CD4-positive, alpha-beta T cell treated with Interferon alpha-2 for 1 hour (primary cell): ENCODE measurements at places on chromosomes 6 and 20.

DNA sequence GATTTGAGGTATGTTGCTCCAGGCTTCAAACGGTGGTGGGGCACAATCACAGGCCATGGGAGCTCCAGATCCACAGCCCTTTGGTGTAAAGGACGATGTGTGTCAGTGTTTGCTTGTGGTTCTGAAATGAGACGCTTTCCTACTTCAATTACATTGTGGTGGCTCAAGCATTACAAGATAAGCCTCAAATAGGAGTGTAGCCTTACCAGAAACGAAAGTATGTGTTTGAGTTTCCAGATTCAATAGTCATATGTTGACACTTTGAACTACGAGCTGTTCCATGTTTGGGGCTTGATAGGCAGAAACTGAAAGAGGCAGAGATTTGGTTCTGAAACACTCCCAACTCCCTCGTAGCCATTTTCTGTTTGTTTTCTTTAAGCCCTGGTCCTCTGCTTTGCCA is 187.1 kb downstream of the MYLK4 start:
- no peak for DNase-seq

- no peak for DNase-seq
These were observed 370.2 kb upstream of the SASH1 start for GRCh38 chr6:147972448-147972847.

GRCh38 chr6:113363048-113363798 is 493.9 kb upstream of the MARCKS start:
- DNase-seq, result no peak

DNA sequence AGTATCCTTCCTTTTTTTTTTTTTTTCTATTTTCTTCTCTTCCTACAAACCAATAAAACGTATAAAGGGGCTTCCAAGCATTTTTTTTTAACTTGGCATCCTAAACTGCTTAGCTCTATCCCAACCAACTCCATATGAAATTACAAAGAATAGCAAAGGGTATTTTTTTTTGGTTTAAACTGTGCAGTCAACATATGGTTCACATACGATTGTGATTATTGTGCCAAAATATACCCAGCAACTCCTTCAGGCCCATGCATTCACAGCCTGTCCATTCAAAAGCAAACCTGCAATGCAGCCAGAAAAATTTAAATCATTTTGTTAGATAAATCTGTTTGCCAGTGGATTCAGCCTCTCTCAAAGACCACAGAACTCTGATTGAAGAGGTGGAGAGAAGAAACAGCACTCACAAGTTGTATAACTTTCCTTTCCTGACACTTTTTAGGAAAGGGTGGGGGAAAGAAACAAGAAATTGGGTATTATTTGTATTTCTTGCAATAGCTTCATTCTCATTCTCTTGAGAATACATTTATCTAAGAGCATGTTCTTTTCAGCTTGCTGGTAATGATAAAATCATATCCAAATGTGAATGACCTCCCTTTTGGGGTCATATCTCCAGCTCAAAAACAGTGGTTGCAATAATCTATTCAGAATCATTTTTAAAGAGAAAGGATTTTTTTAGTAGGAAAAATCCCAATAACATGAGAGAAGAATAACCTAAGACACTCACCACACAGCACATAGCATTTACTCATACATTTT is 701.3 kb upstream of the CHD6 start:
- no peak for DNase-seq

DNA sequence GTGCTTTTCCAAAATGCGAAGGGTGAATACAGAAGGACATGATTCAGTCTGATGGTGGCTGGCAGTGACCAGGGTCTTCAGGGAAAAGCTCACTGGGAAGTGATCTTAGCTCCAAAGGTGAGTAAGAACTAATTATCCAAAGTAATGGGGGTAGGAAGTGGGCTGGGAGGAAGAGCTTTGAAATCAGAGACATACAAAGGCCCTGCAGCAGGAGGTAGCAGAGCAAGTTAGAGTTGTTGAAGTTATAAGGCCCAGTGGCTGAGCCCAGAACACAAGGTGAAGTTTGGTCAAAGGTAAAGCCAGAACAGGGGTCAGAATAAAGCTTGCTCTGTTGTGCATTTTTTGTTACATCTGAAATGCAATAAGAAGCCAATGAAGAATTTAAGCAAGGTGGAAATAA is 81.2 kb downstream of the PLCB1 start:
- DNase-seq, result no peak

DNA sequence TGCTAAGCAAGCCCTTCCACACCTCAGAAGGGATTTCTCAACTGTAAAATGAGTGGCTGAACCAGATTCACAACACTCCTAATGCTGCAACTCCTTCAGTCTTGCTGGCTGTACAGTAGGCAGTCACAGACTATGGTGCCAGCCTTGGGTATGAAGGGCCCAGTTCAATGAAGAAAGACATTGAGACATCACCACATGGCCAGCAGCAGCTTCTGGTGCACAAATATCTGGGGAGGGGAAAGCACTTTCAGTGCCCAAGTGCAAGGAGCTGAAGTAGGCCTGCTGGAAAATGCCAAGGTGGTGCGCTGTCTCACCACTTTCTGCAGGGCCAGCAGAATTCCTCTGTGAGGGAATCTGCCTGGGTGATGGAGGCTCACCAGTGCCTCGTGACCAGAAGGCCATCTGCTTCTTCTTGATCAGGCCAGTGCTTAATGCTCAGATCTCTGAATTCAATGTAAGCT is 1.8 kb downstream of the PLA2G7 start:
- DNase-seq, result no peak

DNA sequence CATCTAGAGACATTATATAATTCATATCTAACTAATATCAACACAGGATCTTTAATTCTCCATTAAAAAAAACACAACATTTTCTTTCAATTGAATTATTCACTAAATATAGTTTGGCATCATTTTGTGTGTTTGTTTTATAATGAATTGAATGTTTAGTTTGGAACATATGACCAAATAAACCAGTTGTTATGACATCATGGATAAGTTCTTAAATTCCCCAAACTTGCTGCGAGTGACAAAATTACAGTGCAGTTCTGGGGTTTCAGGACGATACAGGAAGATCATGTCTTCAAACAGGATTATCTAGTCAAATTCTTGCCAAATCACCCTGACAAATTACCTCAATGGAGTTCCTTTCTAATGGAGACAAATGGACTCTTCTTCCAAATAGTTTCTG is 473.6 kb downstream of the EPM2A start:
- no peak for DNase-seq

- DNase-seq, result no peak
These were observed 74.7 kb downstream of the ZHX3 start for GRCh38 chr20:41242807-41243206.

- DNase-seq, result no peak
These were observed 20.1 kb downstream of the SEC23B start for GRCh38 chr20:18527836-18528235.

DNA sequence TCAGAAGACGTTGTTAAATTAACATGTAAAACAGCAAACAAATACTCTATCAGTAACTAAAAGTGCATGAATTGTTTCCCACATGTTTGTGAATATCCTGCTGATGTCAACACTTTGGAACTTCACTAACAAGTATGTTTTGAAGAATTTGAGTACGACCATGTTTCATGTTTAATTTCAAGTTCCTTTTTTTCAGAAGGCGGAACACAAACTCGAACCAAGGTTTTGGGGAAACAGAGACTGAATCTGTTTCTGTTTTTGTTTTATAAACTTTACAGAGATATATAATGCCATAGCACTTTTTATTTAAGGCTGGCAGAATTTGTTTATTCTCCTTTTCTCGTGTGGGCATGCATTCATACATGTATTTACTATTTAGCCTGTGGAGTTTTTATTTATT is 509.3 kb upstream of the CITED2 start:
- no peak for DNase-seq

GRCh38 chr6:153328194-153328593 is 197.1 kb upstream of the RGS17 start:
- DNase-seq, result no peak

DNA sequence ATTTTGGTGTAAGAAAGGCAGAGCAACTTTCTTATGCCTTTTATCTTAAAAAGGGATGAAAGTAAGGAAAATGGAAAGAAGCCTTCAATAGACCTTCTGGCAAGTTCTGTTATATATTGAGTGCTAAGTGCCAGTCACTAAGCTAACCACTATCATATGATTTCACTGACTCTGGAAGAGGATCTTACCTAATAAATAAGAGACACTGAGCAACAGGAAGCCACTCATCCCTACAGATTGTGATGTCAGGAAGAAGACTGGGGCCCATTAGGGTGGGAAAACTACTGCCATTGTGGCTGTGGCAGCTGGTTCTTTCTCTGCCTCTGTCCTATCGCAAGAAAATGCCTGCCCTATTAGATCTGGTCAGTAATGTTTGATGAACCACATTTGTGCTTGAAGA is 89.6 kb downstream of the AIG1 start:
- DNase-seq, result no peak

DNA sequence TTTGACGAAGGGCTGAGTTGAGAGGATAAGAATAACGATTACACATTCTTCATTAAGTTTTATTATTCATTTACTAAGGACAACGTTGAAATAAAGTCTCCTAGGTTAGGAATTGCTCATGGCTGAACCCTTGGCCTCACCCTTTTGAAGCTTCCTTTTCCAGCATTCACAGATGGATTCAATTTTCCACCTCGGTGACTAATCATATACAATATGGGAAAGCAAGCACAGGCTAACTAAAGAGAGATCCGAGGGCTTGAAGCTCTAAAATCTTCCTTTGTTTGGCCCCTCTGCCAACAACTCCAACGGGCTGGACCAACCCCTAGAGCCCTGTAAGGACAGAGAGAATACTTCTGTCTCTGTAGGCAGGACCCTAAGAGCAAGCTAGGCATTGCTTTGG is 159.5 kb downstream of the SOD2 start:
- no peak for DNase-seq

DNA sequence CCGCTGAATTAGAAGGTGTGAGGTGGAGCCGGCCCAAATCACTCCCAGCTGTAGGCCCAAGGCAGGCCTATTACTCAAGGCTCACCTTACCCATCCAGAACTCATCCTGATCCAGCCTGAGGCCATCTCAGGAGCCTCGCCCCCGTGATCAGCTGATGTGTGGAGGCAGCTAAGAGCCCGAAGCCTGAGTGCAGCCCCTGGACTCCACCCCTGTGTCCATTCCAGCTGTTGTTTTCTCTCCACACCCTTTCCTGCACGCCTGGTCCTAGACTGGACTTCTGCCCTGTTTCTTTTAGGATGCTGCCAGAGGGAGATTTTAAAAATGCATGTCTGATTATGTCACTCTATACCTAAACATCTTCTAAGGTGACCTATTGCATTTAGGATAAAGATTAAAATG is 124.7 kb upstream of the SUPT3H start:
- no peak for DNase-seq

- no peak for DNase-seq
These were observed 262.1 kb downstream of the DLL1 start for GRCh38 chr6:170028629-170029345.

DNA sequence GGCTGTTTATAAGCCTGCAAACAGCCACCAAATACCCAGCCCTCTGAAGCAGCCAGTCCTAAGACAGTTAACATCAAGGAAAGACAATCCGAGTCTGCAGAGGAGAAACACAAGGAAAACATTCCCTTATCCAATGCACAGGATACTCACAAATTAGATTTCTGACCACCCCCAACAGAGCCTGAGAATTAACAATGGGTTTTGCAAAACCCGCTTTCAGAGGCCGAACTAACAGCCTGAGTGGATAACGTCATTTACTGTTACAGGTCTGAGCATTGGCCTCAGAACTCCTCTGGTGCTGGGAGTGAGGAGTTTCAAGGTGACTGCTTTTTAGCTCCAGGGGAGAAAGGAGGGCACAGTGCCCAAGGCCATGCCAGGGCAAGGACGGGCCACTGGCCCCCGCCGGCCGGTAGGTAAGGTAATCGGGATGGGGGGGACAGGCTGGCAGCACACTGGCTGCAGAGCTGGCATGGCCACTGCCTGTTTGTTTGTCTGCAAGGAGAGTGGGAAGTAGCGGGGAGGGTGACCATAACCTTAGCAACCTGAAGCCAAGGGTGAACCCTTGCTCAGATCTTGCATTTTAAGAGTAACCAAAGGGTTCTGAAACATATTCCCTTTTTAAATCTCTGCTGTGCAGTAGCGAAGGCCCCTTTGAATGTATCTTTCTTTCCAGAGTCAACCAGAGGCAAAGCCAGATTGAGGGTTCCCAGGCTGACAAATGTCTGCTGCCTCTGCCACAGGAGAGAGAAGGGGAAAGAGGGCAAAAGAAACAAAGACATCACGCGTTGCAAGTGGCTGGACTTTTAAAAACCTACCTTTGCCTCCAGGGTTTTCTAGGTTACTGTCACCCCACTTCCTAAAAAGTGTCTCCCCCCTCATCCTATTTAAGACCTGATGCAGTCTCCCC is 3.9 kb downstream of the ZMYND8 start:
- no peak for DNase-seq

DNA sequence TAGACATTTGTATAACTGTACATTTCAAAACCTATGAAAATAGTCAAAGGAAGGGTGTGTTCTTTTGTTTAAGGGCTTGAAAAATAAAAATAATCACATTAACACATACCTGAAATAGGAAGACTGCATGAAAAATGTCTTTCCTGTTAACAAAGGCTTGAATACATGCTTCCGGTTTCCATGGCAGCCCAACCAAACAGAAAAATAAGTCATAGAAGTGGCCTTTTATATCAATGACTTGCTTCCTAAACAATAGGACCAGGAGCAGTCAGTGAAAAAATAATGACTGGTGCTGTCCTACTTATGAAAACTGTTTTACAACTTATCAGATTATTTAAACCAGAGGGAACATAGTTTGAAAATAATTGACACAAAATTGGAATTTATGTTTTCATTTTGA is 412.6 kb upstream of the PLCB4 start:
- DNase-seq, result no peak

GRCh38 chr6:133623065-133623464 is 265.8 kb upstream of the TCF21 start:
- no peak for DNase-seq

GRCh38 chr6:139600343-139600742 is 225.9 kb upstream of the CITED2 start:
- DNase-seq, result no peak

DNA sequence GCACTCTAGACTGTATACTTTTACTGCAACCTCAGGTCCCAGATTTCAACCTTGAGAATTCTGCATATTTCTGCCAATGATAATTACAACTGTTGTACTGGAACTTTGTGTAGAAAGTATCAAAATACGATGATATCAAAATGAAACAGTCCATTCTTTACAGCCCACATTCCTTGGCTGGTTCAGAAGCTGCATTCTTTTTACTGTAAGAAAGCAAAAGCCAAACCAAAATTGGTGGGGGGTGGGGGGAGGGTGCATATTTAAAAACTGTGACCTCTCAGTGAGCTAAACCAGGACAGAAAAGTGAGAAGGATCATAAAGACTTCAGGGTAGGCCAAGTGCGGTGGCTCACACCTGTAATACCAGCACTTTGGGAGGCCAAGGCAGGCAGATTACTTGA is 41.8 kb upstream of the UBR2 start:
- no peak for DNase-seq

DNA sequence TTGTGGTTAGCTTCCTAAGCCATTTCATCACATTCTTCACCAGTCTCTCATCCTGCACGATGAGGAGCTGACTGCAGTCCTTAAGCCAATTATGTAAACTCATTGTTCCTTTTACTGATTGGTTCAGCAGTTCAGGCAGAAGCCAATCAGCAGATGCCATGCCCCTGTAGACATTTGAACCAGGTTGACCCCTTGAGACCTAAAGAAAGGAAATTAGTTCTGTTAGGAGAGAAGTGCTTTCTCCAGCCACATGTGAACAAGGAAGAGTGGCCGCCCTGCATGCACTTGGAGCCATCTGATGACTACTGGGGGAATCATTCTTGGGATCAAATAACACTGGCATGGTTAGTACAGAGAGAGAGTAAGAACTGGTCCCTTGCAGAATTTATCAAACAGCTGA is 535.2 kb upstream of the ID4 start:
- no peak for DNase-seq
